Stimulated activated CD4-positive, alpha-beta T cell treated with anti-CD3 and anti-CD28 coated beads, Interleukin-2, amount 100 ng/mL, for 48 hours (primary cell): ENCODE measurements at places on chromosomes 3 and 15.

GRCh38 chr3:19473971-19474580, 325.8 kb downstream of the KCNH8 start:
- no peak for DNase-seq

- DNase-seq: no peak
These were observed 81.3 kb downstream of the SATB1 start for GRCh38 chr3:18343809-18344208.

DNA sequence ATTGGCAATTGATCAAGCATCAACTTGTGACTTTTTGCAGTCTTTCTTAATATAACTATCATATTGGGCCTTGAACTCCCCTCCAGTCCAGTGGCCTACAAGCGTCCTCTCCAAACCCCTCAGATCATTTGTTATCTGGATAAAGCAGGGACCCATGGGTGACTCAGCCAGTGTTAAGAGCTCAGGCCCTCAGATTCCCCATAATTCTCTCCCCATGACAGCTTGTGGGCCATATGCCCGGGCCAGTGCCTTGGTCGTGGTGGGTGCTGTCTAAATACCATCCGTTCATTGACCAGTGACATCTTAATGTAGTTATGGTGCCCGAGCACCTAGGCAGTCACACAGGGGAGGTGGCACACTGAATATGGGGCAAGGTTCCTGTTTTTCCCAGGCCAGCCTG, 18.1 kb downstream of the MCF2L2 start:
- DNase-seq: no peak

- DNase-seq: no peak
These were observed 75.9 kb downstream of the CYP19A1 start for GRCh38 chr15:51262463-51262862.

DNA sequence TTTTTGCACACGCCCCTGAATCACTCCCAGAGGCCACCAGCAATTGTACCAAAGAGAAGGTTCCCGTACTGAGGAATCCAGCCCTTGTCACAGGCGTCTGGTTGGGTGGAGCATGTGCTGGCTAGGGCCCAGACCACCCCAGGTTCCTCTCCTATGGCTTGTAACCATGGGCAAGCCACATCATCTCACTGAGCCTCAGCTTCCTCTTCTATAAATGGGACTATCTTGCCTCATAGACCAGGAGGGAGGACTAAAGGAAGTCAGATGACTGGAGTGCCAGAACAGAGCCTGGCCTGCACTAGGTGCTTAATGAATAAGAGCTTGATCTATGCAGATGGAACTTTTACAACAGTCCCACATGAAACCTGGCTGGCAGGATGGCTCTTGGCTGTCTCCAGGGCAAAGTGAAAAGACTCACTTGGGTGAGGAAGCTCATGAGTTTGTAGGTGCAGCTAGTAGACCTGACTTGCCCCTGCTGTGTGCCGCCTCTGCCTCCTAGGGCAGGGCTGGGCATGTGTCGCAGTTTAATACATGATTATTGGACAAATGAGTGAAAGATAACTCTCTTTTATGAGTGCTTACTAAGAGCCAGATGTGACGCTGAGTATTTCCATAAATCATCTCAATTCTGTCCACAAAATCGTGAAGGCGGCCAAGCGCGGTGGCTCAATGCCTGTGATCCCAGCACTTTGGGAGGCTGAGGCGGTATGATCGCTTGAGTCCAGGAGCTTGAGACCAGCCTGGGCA, 29.3 kb downstream of the CTSH start:
- no peak for DNase-seq

GRCh38 chr3:171363202-171363601, 97.0 kb downstream of the TNIK start:
- DNase-seq: no peak

DNA sequence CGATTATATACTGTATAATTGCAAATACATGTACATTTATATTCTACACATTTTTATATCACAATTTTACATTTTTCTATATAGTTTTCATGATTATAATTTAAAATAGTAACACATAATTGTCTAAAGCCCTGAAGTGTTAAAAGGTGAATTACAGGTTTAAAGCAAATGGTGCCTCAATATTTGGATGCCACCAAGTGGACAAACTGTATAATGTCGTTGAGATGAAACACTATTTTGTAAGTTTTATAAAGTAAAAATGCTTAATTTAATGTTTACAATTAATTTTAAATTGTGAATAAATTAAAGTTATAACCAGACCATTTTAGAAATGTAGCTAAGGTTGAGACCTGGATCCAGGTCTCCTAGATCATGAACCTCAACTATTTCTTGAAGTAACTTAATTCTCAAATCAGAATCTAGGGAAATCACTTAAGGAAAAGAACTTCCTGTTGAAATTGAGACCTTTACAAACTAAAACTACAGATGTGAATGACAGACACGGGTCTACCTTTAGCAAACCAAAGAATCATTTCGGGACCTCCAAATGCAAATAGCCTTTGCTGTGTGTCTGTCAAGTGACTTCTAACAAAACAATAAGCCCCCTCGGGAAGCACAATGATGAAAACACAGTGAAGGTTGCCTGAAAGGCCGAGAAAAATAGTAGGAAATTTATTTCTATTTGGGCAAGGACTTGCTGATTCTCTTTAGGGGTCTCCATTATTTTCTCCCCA, 37.8 kb downstream of the EHHADH start:
- no peak for DNase-seq

- DNase-seq: no peak
These were observed 122.0 kb upstream of the SOX14 start for GRCh38 chr3:137641879-137642704.

DNA sequence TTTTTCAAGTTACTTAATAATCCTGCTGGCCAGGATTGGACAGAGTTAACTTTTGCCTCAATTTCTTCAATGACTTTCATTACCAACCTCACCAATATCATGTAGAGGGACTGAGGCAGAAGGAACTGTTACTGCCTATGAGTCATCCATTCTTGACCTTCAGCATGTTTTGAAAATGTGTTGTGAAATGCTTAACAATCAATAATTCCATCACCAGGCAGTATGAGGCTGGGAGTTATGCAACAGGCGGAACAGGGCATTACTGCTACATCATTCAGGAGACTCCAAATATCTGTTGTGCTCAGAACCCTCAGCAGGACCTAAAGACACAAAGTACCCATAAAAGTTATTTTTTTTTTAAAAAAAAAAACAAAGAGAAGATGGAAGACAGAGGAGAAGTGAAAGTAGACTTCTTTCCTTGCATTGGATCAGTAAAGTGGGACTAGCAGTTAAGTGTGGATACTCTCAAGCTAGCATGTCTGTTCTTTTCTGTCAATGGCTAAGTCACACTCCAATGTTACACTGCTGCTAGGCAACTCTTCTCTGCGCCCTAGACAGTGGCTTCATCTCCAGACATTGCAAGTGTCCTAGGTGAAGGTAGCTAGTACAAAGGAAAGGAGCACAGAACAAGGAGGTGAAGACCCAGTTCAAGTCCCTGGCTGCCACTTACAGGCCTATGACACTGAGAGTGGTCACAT, 184.9 kb upstream of the LPP start:
- DNase-seq: no peak

DNA sequence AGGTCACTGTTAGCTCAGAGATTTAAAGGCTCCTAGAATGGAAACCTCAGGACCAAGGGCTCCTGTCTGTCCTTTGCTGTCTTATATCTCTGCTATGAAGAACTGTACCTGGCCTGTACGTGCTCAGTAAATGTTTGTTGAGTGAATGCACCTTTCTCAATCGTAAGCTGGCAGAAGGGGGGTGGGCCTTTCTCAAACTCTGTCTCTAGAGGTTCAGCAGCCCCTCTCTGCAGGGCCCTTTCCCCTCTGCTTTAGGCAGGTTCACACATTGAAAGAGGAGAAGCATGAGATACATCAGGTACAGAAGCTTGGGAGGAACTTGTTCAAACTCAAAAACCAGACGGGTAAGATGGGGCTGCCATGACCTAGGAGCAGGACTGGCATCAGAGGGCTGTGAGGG, 155.6 kb downstream of the GOLGA6L4 start:
- no peak for DNase-seq

GRCh38 chr15:48862705-48863104, 15.2 kb upstream of the EID1 start:
- DNase-seq: no peak
